Stimulated activated CD4-positive, alpha-beta T cell treated with anti-CD3 and anti-CD28 coated beads, Interleukin-1b, Interleukin-23, amount 100 ng/mL, for 4 hours (primary cell): ENCODE measurements at places on chromosomes 13 and 19.
A peak's percentile ranks its signal among the peaks of the same experiment; 100 is the strongest.

- no peak for DNase-seq
Observed at GRCh38 chr13:95193509-95194230, 107.6 kb downstream of the ABCC4 start.

DNA sequence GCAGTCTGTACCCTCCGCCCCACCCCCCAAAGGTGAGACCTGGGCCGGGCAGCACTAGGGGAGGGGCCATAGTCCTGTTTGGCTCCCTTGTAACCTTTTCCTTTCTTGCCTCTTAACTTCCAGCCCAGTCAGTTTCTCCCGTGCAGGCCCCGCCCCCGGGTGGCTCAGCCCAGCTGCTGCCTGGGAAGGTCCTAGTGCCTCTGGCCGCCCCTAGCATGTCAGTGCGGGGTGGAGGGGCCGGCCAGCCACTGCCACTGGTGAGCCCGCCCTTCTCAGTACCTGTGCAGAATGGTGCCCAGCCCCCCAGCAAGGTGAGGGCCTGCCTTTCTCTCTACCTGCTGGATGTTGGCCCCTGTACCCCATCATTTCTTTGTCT is 10.5 kb upstream of the PRR19 start:
- DNase-seq, result no peak

DNA sequence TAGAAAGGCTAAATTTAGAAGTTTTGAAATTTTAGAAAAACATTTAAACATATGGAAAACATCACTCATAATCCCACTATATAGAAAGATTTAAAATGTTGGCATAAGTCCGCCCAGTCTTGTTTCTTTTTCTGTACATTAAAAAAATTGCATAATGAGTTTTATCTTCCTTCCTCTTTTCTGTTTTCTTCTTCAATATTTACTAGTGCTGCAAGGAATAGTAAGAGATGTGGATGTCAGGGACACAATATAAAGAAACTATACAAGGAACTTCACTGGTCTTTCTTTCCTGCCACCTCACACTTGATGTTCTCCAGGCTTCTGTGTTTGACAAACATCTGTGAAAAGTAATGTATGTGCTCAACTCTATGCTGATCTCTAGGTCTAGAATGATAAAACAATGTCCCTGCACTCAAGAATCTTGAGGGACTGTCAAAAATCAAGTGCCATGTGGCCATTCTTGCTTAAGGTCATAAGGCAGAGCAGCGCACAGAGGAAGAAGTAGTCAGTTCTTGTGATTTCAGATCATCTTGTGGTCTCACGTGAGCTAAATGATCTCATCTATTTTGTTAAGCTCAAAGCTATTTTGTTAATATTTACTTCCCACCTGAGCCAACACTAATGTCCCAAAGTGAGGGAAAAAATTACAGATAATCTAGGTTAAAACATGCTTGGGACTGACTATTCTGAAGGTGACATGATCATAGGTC is 186.9 kb upstream of the OBI1 start:
- no peak for DNase-seq

DNA sequence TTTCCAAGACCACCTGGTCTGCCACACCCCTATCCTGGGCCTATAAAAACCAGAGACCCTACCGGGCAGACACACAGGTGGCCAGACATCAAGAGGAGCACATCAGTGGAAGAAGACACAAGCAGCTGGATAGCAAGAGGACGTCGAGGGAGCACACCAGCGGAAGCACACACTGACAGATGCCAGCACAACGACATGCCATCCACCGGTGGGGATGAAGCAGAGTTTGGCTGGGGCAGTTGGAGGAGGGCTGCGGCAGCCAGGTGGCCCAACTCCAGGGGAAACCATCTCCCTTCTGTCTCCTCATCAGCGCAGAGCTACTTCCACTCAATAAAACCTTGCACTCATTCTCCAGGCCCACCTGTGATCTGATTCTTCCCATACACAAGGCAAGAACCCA is 200.6 kb downstream of the PCDH17 start:
- DNase-seq, result no peak

DNA sequence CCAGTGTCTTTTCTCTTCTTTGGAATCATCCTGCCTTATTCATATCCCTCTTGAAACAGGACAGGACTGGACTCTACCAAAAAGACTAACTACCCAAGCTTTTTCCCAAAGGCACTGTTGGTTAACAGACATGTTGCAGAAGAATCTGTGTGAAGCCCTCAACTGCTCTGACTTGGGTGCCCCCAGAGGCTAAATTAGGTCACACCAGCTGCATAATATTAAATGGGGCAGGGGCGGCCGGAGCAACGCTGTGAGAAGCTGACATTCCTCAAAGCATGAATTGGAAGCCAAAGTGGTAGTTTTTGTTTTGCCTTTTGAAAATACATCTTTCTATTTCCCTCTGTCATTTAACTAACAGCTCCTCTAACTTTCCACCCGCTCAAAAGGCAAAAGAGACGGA is 185.9 kb downstream of the LHFPL6 start:
- no peak for DNase-seq

DNA sequence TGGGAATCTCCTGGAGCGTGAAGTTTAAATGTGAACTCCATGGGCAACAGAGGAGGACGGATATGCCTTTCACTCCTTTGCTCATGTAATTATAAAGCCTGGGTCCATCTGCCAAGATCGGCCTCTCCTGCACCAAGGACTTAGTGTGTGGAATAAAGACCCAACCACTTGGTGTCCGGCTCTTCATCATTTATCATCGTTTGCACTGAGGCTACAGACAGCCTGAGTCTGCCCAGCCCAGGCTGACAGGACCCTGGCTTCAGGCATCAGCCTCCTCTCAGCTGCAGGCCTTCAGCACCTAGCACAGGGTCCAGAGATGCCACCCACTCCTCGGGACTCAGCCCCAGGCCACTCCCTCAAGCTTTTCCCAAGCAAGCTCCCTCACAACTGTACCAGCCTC is 206.8 kb upstream of the IPO5 start:
- no peak for DNase-seq

DNA sequence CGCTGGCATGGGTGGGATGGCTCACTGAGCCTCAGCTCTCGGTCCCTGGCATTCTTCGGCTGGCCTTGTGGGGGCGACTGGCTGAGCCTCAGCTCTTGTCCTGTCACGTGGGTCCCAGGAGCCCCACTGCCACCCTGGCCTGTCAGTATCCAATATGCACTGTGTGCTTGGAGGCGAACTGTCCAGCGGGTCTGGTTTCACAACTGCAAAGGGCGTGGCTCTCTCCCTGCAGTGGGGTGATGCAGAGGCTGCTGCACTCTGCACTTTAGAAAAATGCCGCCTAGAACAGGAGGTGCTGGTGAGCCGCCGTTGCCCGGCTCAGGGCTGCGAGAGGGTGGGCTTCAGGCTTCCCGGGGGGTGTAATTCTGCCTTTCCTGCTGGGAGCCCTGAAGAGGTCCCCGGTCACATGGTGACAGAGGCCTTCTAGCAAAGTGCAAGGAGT is 17.0 kb upstream of the TMEM255B start:
- DNase-seq, result no peak

GRCh38 chr13:24071423-24072075 is 89.0 kb upstream of the SPATA13 start:
- no peak for DNase-seq

- DNase-seq, result no peak
Observed at GRCh38 chr19:3161453-3161852, 17.1 kb upstream of the S1PR4 start.

- no peak for DNase-seq
Observed at GRCh38 chr13:91228108-91228507, 119.4 kb upstream of the MIR17HG start.

GRCh38 chr13:102299366-102299765 is 102.5 kb downstream of the FGF14 start:
- no peak for DNase-seq

GRCh38 chr19:17719730-17720400 is 585 bp downstream of the MAP1S start:
- peak; percentile 41 for DNase-seq

GRCh38 chr13:98155475-98156109 is 12.7 kb downstream of the FARP1 start:
- no peak for DNase-seq
